Stimulated activated CD4-positive, alpha-beta T cell treated with anti-CD3 and anti-CD28 coated beads, Interleukin-4, amount 100 ng/mL, for 4 hours (primary cell): ENCODE measurements at places on chromosomes 6 and 20.

GRCh38 chr20:36744764-36745191 is 1.1 kb downstream of the NDRG3 start:
- no peak for DNase-seq

- DNase-seq = no peak
These were observed 152.6 kb downstream of the CDK19 start for GRCh38 chr6:110662490-110663211.

DNA sequence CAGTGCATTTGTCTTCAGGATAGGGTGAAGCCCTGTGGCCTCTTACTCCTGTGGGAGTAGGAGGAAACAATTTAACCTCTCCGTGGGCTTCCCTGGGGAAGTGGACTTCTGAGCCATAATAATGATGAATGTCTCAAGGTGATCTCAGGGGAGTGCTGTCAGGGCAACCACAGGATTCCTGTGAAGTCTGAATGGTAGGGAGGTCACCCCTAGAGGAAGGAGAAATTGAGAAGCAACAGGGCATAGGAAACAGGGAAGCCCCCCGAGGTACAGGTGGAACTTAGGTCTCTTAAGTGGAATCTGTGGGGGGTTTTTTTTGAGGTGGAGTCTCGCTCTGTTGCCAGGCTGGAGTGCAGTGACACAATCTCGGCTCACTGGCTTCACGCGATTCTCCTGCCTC is 26.9 kb downstream of the STK35 start:
- DNase-seq = no peak

GRCh38 chr6:134173366-134173725 is 120.9 kb upstream of the SLC2A12 start:
- DNase-seq = no peak

DNA sequence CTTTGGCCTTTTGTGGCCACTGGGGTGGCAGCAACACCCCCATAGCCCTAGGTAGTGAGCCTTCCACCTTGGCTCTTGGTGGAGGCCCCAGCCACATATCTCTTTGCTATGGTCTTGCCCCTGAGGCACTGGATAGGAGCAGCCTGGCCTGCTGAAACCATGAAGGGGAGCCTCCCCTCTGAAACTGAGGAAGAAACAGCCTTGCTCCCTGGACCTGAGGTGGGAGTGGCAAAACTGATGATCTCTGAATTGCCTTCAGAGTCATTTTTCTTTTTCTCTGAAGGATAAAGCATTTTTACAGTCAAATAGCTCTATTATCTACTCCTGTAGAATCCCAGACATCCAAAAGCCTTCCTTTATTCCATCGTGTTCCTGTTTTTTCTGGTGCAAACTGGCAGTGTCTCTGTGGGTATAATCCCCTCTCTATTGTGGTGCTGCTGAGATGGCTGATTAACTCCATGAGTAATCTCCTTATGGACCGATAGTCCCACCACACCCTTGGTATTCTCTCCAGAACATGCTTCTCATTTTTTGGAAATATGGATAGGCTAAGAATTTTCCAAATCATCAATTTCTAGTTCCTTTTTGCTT is 22.0 kb upstream of the PRSS35 start:
- DNase-seq = no peak

DNA sequence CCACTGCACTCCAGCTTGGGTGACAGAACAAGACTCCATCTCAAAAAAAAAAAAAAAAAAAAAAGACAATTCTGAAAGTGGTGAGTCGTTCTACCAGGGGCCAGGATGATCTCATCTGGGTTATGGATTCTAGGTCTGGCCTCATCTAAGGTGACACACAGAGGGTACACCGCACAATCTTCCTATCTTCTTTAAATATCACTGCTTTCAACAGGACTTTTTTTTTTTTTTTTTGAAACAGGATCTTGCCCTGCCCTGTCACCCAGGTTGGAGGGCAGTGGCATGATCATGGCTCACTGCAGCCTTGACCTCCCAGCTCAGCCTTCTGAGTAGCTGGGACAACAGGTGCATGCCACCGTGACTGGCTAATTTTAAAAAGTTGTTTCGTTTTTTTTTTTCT is 67.7 kb downstream of the SLC16A10 start:
- no peak for DNase-seq

GRCh38 chr6:131789219-131789618 is 18.6 kb upstream of the ENPP1 start:
- DNase-seq = no peak

DNA sequence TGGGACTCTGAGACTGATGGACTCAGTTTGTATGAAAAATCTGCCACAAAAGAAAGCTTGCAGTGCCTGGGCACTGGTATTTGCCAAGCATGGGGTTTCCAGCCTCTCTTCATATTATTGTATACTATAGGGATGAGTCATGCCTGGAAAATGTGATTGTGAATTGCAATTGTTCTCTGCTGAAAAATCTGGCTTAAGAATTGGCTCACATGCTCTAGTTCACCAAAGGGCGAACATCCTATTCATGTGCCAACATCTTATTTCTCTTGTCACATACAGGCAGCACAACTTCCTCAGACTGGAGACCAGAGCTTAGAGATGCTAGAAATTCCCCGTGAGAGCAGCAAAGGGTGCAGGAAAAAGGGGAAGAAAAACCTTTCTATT is 103.6 kb upstream of the KCNK16 start:
- DNase-seq = no peak

GRCh38 chr6:89956182-89956581 is 61.9 kb downstream of the GJA10 start:
- DNase-seq = no peak

DNA sequence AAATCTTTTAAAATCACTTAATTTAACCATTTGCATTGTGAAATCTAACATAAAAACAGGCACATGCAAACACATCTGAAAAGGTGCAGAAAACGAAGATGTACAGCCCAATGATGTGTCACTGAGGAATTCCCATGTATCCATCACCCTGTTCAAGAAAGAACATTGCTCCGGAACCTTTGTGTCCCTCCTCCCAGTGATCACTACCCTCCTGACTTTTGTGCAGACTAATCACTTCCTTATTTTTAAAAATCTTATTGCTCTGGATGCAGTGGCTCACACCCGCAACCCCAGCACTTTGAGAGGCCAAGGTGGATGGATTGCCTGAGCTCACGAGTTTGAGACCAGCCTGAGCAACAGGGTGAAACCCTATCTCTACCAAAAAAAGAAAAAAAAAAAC is 14.6 kb downstream of the GINS1 start:
- DNase-seq = no peak

DNA sequence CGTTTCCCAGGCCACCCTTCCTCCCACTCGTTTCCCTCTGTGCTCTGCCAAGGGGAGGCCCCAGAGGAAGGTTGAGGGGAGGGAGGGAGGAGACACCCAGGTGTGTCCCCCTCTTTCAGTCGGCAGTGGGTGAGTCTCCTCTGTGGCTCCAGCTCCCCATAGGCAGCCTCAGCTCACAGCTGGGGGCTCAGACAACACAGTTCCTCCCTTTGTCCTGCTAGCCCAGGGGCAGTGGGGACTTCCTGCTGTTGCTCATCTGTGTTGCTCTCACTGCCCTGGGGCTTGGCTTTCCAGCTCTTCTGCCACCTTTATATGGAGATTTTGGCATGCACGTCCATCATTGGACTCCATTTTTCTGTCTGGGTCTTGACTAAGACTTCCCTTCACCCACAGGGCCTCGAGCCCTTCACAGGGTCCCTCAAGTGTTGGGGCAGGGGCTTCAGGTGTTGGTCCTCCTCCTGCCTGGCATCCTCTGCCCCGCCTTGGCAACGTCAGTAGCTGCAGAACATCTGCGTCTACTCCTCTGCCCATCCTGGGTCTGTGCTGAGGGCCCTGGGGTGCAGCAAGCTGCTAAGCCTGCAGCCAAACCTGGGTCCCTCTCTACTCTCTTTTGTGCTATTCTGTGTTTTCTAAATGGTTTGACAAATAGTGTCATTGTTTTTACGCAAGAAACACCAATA is 190.6 kb upstream of the PMEPA1 start:
- DNase-seq = no peak

DNA sequence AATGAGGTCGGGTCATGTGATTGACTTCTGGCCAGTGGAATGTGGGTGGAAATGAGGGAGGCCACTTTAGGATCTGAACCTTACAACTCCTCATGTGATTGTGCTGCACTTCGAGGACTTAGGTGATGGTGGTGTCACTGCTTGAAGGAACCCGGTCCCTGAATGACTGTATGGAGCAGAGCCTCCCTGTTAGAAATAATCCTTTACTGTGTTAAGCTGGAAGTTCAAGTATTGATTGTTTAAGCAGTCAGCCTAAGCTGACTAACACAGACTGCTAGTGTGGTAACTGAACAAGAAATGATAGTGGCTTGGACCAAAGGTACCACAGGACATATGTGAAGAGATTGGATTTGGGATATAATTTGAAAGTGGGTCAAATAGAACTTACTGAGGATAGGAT is 138.0 kb downstream of the OPN5 start:
- no peak for DNase-seq

DNA sequence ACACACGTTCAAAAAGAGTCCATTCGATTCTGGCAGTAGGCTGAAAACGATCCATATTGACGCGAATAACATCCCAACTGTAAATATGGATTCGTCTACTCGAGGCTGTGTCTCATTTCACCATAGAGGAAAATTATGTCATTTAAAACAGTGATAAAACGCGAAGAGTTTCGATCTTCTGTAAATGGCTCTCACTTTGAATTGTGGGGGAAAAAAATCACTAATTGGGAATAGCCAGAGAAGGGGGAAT is 845 bp upstream of the MARCKS start:
- no peak for DNase-seq

- no peak for DNase-seq
These were observed 11.2 kb downstream of the LYRM4 start for GRCh38 chr6:5249451-5250122.

DNA sequence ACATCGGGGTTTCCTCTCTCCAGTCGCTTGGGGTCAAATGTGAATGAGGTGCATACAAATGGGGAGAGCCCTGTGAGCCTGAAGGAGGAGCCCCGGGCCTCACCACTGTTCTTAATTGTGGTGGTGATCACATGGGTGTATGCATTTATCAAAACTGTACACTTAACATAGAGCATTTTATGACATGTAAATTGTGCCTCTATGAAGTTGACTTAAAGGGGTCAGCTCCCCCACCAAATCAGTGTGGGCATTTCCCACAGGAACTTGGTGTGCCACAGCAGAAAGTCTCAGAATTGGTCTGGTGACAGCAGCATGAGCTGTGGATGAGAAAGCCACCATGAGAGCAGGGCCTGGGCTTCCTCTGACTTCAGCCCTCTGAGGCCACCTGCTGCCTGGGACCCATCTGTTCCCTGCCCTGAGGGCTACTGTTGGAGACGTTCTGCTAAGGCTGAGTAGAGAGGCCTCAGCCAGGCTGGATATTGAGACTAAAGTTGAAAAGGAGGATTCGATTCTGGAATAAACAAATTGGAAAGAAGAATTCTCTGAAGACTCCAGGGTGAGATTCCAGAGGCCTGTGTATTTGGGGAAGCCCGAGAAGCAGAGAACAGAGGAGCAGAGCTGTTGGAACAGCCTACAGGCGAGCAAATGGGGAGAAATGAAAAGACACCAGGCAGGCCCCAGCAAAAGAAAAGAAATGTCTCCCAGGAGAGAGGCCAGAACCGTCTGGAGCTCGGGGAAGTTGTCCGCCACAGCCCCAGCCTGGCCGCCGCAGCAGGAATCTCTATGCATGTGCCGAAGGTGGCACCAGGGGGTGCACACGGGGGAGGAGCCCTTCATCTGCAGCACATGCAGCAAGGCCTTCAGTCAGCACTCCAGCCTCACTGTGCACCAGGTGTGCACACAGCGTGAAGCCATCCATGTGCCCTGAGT is 37.6 kb upstream of the XRN2 start:
- DNase-seq = no peak

GRCh38 chr20:1327827-1328679 is 886 bp downstream of the SDCBP2 start:
- no peak for DNase-seq

- no peak for DNase-seq
These were observed 7.3 kb upstream of the SNTA1 start for GRCh38 chr20:33450867-33451266.

DNA sequence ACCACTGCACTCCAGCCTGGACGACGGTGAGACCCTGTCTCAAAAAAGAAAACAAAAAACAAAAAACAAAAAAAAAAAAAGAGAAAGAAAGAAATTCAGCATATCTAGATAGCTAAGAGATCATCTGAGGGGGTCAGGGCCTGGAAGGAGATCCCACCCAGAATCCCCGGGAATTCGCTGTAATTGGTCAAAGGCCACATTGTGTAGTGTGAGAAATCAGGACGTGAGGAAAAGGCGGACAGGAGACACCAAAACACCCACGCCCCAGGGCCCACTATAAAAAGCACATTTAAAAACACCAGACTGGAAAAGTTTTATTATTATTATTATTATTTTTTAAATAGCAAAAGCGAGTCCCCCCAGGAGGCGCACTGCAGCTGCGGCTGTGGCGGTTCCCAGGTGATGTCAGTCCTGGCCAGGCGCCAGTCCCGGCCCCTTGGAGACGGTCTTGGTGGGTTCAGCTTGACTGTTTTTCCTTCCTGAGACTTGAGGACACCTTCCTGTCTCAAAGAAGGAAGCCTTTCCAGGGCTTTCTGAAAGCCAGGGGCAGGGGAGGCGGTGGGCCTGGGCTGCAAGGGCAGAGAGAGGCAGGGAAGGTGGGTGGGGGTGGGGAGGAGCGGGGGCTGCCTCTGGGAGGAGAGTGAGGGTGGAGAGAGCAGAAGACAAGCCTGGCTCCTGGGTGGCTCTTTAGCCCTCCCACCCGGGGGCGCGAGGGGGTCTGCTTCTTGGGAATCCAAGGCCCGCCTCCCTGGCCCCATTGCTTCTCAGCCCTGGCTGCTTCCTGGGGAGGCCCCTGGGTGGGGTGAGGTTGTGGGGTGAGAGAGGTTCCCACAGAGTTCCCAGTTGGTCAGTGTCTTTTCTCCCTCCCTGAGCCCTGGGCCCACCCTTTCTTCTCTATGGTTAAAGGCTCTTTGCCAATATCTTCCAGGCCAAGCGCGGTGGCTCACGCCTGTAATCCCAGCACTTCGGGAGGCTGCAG is 14.5 kb downstream of the TCF15 start:
- no peak for DNase-seq

DNA sequence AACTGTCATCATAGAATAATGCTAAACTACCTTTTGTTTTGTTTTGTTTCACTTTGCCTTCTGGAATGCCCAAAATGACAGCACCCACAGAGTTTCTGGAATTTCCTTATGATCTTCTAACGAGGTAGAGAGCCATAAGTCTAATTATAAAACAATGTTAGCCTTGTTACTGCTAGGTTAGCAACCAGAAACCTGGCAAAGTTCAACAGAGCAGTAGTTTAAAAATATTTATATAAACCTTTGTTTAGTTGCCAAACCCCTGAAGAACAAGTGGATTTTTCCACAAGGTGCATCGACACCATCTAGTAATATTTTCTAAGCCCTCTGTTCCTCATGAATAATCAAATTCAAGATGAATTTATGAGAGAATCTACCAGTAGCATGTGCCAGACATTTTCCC is 27.6 kb upstream of the IPCEF1 start:
- DNase-seq = no peak
